ENCODE measurements at places on chromosomes 2 and 18.

DNA sequence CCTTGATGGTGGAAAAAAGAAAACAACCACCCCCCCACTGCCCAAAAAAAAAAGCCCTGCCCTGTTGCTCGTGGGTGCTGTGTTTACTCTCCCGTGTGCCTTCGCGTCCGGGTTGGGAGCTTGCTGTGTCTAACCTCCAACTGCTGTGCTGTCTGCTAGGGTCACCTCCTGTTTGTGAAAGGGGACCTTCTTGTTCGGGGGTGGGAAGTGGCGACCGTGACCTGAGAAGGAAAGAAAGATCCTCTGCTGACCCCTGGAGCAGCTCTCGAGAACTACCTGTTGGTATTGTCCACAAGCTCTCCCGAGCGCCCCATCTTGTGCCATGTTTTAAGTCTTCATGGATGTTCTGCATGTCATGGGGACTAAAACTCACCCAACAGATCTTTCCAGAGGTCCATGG, 28.0 kb downstream of the MAL start:
- DNase-seq: no peak

DNA sequence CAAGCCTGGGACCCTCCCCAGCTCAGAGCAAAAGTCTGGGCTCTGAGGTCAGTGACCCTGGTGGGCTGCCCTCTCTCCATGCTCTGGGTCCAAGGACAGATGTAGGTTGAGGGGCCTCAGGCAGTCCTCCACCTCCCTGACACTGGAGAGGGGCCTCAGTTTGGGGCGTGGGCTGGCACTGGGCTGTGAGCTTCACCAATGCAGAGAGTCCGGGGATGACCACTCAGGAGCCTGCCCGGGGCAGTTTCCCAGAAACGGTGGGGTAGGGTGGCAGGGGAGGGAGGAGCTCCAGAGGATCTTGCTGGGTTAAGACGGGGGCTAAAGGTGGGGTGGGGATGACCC, 40.5 kb upstream of the SMAD7 start:
- DNase-seq: no peak

- DNase-seq: no peak
These were observed 24.8 kb downstream of the KIF5C start for GRCh38 chr2:148899638-148900318.

- peak; percentile 79 for DNase-seq
These were observed 34.5 kb upstream of the ARL5A start for GRCh38 chr2:151862700-151863099.

- DNase-seq: no peak
These were observed 391.3 kb upstream of the FIGN start for GRCh38 chr2:164126960-164127660.

- DNase-seq: no peak
These were observed 133.3 kb downstream of the ALPK2 start for GRCh38 chr18:58495634-58496033.

- no peak for DNase-seq
These were observed 13.4 kb downstream of the IL37 start for GRCh38 chr2:112924360-112924759.

DNA sequence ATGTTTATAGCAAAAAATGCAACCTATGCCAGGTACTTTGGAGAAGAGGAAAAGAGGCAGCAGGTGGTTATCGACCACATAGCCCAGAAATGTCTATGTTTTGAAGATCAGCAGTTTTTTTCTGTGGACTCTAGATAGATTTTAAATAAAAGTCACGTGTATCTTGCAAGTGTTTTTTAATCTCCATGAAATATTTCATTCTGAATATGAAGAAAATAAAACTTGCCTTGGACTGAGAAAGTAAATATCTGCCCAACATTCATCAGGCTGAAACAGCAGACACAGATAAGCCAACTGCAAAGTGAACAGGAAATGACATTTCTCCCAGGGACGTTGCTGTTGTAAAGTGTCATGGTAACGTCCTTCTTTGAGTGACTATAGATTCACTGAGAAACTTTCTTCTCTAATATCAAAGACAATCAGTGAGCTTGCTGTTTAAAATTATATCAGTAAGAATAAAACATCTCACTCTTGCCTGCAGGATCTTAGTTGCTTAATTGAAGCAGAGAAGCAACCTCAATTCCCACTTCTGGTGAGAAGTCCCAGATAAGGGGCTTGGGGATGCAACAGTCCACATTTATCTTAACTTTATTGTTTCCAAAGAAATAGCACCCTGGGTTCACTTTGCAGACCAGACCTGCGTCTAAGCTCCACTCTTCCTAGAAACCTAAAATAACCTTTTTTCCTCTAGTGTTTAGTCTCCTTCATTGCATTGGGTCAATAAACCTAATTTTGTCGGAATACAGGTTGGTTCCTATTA, 6.3 kb downstream of the MYOM1 start:
- DNase-seq: no peak

DNA sequence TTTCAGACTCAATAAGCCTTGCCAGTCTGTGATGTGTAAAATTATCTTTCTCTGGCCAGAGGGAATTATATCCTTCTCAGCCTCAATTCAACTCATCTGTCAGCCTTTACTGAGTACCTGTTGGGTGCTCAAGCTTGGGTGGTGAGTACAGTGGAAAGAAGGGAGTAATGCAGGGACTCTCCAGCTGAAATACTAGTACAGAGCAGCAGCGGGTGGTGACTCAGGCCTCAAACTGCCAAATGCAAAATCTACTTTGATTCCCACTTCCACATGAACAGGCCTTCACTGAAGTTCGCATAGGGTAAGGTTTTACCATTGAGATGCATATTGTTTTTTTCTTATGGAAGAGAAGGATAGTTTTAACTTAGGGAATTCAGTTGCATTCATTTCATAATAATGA, 326.8 kb downstream of the LRRTM1 start:
- no peak for DNase-seq

DNA sequence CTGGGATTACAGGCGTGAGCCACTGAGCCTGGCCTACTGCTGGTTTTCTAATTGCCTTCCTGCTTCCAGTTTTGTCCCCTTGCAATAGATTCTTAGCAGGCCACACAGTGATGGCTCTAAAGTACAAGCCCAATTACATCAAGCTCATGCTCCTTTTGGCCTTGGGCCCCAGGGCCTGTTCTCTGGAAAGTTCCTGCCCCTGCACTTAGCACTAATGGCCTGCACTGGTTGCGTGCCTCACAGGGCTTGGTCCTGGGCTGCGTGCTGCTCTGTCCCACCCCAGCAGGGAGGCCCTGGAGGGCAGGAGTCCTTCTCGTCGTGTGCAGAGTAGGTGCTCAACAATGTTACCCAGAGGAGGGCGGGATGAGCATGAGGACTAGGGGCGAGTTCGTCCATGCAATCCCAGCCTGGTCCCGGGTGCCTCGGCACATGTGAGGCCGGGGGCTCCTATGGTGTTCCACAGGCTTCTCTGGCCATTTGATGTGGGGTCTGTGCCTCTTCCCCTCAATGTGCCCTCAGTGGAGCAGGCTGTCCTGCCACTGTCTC, 51.7 kb downstream of the PDCL3 start:
- no peak for DNase-seq

- DNase-seq: peak; percentile 59
These were observed 367 bp downstream of the TGFA start for GRCh38 chr2:70553334-70553583.

- no peak for DNase-seq
These were observed 97.1 kb downstream of the PRPF40A start for GRCh38 chr2:152620208-152620607.

- DNase-seq: peak; percentile 87
These were observed 272.6 kb upstream of the UBE2E3 start for GRCh38 chr2:180707884-180708205.

DNA sequence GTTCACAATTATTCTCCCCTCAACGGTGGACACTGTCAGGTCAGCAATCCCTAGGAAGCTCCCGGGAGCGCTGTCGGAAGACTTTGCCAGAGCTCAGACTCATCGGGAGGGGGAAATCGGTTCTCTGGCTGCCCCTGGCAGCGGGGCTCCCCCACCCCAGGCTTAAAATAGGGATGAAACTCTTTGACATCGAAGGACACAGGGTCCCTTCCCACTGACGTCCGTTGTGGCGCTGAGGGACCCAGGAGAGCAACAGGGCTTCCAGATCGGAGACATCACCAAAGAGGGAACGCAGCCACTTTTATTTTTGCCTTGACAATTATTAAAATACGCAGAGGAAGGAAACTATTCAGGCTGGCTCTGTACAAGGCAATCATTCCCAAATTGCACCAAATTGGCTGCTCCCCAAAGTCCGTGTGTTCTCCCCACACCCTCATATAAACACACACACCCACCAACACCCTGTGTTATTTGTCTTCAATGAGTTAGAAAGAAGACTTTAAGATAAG, 249.0 kb downstream of the CDH20 start:
- no peak for DNase-seq

GRCh38 chr2:121316986-121317385, 32.0 kb upstream of the TFCP2L1 start:
- DNase-seq: no peak

- peak; percentile 67 for DNase-seq
These were observed 31.9 kb upstream of the GALNT14 start for GRCh38 chr2:31170071-31170698.

- no peak for DNase-seq
These were observed 188.0 kb upstream of the TCF4 start for GRCh38 chr18:55775972-55776371.

DNA sequence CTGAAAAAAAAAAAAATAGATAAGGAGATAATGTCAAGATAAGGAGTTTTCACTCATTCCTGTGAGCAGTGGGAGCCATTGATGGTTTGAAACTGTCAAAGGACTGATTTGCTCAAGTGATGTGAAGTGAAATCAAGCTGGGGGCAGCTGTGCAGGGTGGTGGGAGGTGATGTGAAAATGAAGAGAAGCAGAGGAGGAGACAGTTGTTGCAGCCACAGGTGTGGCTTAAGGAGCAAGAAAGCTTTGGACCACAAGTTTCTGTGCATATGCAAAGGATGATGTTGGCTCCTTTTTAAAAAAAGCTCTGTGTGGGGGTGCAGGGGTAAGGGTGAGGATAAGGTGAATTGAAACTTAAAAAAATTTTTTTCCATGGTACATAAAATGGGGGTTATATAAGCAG, 8.3 kb downstream of the EFR3B start:
- DNase-seq: no peak

- no peak for DNase-seq
These were observed 170.7 kb downstream of the SCG2 start for GRCh38 chr2:223431479-223431878.

DNA sequence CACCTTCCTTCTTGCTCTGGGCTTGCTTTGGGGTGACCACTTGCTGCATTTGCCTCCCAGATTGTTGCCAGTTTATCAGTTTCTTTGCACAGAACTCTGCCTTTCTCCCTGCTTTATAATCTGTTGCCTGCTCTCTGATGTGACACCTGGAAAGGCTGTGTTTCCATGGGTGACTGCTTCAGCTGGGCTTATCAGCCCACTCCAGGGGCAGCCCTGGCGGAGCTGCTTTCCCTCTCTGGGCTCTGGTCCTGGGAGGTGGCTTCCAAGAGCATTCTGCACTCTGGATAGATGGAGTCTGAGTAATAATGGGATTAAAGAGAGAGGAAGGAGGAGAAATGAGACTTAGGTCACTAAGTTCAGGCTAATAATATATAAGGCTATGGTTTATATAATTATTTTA, 352.7 kb downstream of the TSN start:
- DNase-seq: no peak

- DNase-seq: peak; percentile 95
These were observed 28.8 kb downstream of the SH3BP4 start for GRCh38 chr2:234980451-234981187.

GRCh38 chr2:113248997-113249770, 29.5 kb downstream of the PAX8 start:
- DNase-seq: peak; percentile 49

DNA sequence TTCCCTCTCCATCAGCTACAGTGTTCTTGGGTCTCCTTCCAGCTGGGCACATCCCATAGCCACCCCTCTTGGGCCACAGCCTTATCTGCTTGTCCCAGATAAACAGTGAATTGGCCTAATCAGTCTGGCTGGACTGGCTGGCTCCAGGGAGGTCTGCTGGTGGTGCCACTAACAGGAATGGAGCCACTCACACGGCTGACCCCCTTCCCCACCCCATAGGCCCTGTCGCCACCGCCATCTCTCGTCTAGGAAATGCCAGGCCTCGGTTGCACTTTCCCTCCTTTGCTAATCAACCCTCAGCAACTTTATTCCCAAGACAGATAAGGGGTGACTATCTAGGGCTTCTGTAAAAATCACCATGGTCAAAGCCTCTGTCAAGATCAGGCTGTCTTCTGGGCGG, 23.0 kb upstream of the TNP1 start:
- DNase-seq: no peak

DNA sequence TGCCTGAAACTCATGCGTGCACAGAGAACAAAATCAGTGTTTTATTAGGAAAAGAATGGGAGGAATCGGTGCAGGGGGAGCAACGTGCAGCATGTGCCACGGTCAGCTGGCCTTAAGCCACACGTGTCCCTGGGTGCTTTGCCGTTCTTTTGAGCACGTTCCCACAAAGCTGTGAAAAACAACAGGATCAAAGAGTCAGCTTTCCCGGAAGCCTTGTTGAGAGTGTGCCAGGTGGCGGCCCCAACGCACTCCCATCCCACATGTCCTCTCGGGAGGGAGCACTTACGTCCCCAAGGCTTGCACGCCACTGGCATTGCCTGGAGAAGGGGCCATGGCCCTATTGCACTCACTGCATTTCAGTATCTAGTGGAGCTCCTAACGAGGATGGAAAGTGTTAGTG, 511.2 kb downstream of the EIPR1 start:
- DNase-seq: no peak

DNA sequence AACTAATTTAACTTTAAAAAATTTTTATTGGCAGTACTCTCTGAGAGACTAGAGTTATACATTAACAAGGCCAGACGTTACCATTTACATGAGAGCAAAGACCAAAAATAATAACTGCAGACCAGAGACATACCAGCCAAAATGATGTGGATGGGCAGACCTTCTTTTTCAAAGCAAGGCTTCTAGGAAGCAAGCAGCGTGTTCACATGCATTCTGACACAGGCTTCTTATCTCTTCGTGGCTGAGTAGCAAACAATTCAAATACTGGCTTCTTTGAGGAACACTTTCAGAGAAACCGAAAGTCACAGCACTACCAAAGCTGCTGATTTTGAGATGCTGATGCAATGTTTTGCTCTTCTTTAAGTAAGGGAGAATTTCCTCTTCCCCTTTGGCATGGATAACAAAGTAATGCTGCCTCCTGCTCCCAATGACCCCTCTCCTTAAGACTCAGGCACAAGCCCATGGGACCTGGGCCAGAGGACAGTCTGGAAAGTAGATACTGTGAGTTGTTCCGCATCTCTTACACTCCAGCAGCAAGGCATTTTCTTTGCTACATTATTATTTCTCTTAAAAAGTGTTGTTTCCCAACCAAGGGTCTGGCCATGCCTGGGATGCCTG, 181.9 kb downstream of the MREG start:
- DNase-seq: no peak

Measured in NCI-H345 (cell line).